ENCODE measurements at places on chromosomes 1 and 21.

DNA sequence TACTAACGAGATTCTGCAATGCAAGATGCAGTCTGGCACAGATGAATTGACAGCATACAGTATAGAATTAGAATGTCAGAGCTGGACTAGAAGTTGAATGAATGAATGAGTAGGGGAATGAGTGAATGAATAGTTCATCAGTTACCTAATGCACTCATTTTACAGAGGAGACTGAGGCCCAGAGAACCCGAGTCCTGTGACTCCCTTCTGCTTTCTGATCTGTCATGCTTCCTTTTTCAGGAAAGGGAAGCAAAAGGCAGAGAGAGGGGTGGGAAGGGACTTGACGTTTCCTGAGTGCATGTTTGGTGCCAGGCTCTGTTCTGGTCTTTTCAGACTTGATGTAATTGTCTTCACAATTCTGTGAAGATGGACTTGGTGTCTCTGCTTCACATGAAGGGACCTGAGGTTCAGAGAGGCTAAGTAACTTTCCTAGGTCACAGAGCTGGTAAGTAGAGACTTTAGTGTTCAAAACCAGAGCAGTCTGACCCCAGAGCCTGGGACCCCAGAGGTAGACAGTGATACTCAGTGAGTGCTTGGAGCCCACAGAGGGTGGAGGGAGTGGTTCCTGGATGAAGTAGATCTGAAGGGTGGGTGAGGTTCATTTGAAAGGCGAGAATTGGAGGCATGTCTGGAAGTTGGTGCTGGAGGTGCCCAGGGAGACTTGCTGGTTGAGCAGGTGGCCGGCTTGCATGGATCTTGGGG lies 8.0 kb upstream of the MEX3A start:
- no peak for DNase-seq

GRCh38 chr21:45550522-45551210 lies 8.4 kb upstream of the SLC19A1 start:
- no peak for DNase-seq

GRCh38 chr1:58456470-58456869 lies 90.1 kb downstream of the OMA1 start:
- peak; percentile 33 for DNase-seq

DNA sequence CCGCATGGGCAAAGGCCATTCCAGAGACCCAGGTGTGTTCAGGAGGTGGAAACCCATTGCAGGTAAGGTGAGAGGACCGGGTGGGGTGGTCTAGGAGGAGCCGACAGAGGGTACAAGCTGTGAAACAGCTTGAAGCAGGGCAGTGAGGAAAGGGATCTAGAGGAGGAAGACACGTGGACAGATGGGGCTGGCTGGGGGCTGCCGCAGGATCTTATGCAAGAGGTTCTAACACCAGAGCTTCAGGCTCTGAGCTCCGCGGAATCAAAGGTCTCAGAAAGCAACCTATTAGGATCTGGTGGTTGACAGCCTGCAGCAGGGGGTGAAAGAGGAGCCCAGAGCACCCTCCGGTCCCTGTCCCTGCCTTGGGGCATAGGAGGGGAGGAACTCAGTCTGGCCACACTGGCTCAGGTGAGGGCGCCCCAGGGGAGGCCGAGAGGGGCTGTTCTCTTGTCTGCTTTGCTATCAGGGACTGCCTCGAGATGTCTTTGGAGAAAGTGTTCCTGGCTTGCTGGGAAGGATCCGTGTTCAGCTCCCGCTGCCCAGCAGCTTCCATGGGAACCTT lies 1.9 kb downstream of the TFF1 start:
- DNase-seq: no peak

All from cardiac fibroblast (primary cell).